ENCODE measurements at places on chromosomes 13 and 19. TPM values are rescaled to one million over a fixed set of nuclear protein-coding genes. Genes with fewer than 3 reads are reported as not detected.

Gene THAP8
- 1.4 TPM for total RNA-seq

Gene SIGLEC12
- total RNA-seq = not detected

Gene TNFRSF19
- 2.0 TPM for total RNA-seq

Gene ZNF837
- 2.2 TPM for total RNA-seq

Gene CD33
- not detected for total RNA-seq

Gene APOC4
- total RNA-seq = not detected

Gene LGALS14
- total RNA-seq = not detected

Gene NANOS3
- total RNA-seq = not detected

Gene ENOX1
- 9.6 TPM for total RNA-seq

Gene ZNF90
- 2.9 TPM for total RNA-seq

Gene GPR183
- not detected for total RNA-seq

Gene ITGBL1
- 52.2 TPM for total RNA-seq

Gene TNPO2
- 54.0 TPM for total RNA-seq

Gene MEIOSIN
- not detected for total RNA-seq

Gene C2CD4C
- 0.20 TPM for total RNA-seq

Gene KCNJ14
- 0.59 TPM for total RNA-seq

Gene ARMC6
- 54.7 TPM for total RNA-seq

Gene TEX26
- total RNA-seq = not detected

Gene DPRX
- not detected for total RNA-seq

Gene REX1BD
- 55.1 TPM for total RNA-seq

Gene FIZ1
- total RNA-seq = 4.3 TPM

Gene KLK3
- not detected for total RNA-seq

Gene PGLYRP1
- total RNA-seq = not detected

Gene C19orf73
- total RNA-seq = 0.37 TPM

Gene RDH8
- total RNA-seq = 0.39 TPM

Gene GGN
- 0.78 TPM for total RNA-seq

Gene SACS
- 202 TPM for total RNA-seq

Gene ADGRE3
- total RNA-seq = under 0.01 TPM

Gene ZNF302
- 13.1 TPM for total RNA-seq

Gene RASA3
- total RNA-seq = 50.0 TPM

Gene CEACAM18
- not detected for total RNA-seq

Gene N4BP2L2
- 77.6 TPM for total RNA-seq

Gene C5AR2
- total RNA-seq = 0.20 TPM

Gene PALM
- total RNA-seq = 9.9 TPM

Gene C1QTNF9
- not detected for total RNA-seq

Gene HSH2D
- total RNA-seq = not detected

All from subcutaneous preadipocyte (primary cell).